ENCODE measurements at places on chromosomes 5 and 9.

DNA sequence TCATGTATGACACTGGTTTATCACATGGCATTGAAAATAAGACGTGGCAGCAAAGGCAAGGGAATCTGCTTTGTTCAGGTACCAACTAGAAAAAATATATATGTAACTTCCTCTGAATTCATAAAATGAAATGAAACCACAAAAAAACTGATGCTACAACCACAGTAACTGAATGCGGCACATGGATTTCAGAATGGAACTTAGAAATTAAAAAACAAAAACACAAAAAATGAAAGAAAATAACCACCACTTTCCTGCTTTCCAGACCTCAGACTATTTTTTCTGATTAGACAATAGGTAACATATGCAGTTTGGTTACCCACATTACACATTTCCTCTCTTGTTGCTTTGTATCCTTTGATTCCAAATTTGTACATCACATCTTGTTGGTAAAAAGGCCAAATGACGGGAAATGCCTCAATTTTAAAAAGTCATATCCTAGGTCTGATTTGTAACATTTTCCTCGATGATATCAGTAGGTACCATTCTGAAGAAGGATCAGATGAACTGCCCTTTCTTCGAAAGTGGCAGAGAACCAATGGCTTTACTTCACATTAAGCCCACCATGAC lies 18.1 kb upstream of the PDCL start:
- no peak for DNase-seq

- no peak for DNase-seq
These were observed 462.2 kb downstream of the RASEF start for GRCh38 chr9:82600536-82601292.

DNA sequence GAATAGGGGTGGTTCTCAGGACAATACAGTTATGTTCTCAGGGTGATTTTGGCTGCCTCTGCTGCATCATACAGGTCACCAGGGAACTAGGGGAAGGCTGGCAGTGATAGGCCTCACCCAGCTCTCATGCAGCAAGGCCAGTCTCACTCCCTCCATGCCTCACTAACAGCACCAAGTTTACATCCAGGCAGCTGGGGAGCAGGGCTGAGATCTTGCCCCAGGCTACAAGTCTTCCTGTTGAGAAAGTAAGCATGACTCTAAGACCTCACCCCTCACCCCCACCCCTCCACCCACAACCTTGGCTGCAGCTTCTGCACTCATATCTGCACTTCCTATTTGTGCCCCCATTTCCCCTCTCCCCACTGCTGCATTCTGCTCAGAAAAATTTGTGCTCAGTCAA lies 481.2 kb downstream of the ACTL7B start:
- no peak for DNase-seq

DNA sequence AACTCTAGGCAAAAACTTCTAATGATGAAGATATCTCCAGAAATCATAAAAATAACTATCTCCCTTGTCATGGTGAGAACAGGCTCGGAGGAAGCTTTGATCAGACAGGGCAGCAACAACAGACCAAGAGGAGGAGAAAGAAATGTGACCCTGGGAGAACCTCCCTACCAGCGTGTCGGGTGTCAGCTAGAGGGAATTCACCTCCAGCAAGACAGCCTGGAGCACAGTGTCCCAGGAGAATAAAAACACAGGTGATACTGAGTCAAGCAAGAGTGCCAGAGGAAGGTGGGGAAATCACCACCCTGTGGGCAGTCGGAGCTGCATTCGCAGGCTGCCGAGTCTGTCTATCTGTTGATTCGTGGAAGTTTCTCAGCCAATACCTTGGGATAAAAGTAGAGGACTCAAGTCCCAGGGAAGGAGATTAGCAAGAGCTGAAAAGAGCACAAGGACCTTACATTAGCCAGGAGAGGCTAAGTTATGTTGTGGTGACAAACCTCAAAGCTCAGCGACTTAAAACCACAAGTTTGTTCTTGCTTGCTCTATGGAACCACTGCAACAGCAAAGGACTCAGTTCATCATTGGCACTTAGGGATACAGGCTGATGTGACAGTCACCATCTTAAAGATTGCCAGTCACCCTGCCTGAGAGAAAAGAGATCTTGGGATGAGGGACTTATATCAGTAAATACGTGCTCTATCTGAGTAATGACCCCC lies 598.3 kb downstream of the CCDC171 start:
- no peak for DNase-seq

GRCh38 chr5:124404796-124405195 lies 341.6 kb downstream of the ZNF608 start:
- DNase-seq: no peak

- no peak for DNase-seq
These were observed 1243.0 kb upstream of the CDH9 start for GRCh38 chr5:28281351-28281750.

- no peak for DNase-seq
These were observed 374.0 kb downstream of the ZNF608 start for GRCh38 chr5:124372457-124372856.

DNA sequence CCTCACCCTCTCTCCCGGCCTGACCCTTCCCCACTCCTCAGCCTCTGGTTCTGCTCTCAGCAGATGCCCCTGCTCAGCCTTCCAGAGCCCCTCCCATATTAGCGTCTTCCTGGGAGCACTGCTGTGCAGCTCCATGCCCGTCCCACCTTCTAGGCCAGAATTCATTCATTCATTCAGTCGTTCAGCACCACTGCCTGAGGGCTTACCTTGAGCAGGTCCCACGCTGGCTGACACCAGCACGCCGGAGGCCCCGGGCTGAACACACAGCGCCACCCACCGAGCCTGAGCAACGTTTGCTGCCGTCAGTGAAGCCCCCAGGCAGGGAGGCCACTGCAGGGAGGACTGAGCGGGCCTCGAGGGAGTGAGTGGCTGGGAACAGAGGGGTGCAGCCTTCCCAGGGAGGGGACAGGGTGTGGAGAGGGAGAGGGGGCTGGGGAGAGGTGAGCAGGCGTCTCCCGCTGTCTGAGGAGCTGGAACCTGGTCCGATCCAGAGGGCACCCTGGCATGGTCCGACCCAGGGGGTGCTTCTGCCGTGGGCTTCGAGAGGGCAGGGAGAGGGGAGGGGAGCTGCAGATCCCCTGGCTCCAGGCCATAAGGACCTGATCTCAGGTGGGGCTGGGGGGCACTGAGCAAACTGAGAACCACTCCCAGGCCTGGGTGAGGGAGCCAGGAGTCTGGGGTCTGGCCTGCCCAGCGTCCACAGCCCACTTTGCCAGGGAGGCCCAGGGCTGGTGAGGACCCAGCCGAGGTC lies 98.8 kb upstream of the RAPGEF1 start:
- no peak for DNase-seq

GRCh38 chr9:137265496-137266161 lies 10.5 kb downstream of the NELFB start:
- DNase-seq: no peak

DNA sequence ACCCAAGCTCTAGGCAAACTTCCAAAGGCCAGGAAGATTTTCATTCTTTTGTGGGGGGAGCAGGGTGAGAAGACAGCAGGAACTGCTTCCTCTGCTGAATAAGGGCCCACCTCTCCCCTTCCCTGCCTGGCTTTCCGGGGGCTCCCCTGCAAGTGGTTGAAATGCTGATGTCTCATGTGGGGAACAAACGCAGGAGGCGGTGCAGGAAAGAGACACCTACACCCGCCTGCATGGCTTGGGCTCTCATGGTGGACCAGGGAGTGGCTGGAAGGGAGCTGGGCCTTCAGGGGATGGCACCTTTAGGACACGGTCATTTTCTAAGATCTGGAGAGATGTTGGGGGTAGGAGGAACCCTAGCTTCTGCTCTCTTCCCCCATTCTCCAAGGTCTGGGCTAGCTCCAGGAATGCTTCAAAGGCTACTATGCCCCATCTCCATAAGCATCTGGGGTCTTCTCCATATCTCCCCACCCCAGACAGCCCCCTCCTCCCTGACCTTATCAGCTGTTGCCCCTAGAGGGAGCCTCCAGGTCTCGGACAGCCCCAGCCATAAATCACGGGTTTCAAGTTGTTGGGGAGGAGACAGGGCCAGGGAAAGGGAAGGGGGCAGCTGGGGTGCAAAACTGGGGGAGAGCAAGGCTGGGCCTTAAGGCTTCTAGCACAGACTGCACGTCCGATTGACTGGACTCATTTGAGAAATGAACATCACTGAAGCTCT lies 76.6 kb downstream of the PSD2 start:
- DNase-seq: no peak

DNA sequence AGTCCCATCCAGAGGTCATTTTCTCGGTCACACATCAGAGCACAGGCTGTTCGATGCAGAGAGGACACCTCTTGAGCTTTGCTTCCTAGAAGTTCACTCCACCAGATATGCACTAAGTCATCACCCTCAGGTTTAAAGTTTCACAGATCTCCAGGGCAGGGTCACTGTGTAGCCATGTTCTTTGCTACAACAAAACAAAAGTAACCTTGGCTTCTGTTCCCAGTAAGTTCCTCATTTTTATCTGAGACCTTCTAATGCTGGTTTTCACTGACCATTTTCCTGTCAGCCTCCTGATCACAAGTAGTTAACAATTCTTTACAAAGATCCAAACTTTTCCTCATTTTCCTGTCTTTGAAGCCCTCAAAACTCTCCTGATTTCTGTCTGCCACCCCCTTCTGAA lies 97.5 kb upstream of the CTSV start:
- no peak for DNase-seq

DNA sequence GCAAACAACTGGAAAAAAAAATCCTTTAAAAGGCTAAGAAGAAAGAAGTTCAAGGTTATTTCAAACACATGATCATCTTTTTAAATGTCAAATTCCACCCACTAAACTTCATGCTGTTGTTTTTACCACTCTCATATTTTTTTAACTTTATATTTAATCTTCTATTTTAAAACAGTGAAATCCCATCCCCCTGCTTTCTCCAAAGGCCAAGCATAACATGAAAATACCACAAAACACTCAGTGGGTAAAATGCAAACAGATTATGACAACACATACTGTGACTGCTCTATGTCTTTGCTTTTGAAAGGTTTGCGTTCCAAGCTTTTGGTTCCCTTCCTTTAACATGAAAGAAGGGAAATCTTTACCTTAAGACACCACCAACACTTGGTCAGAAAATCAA lies 127.6 kb downstream of the SNCAIP start:
- DNase-seq: no peak

- DNase-seq: no peak
These were observed 122.7 kb downstream of the ARL15 start for GRCh38 chr5:54187694-54188093.

- peak; percentile 46 for DNase-seq
These were observed 61.6 kb upstream of the ANGPTL2 start for GRCh38 chr9:127183814-127184582.

DNA sequence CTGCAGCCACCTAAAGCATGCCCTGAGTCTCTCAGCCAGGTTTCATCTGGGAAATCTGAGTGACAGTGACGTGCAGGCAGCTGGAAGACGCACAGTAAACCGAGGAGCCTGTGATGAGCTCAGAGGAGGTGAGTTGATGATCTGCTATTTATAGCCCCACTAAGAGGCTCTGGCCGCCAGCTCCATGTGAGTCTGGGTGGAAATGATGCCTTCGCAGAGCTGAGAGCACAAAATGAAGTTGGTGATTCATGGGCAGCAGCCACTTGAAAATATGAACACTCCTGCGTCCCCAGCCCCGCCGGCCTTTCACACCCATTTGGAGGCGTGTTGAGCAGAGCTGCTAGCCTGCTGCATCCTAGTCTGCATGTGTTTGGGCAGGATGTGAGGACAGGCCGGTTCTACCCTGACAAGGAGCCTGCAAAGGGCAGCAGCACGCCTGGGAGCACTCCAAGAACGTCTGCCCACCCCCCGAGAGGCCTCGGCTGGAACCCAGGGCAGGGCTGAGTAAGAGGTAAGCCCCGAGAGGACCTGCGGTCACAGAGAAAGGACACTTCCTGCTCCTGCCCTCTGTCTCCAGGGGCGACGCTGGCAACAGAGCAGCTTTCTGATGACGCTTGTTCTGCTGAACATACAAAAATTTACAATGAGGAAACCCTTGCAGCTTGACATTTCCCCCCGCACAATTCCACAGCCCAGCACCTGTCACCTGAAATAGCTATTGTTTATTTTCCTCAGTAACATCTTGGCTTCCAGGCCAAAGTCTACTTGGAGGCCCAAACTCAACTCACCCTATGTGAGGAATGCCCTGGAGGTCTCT lies 25.1 kb upstream of the CDKN2AIPNL start:
- DNase-seq: peak; percentile 70

- DNase-seq: no peak
These were observed 338.9 kb downstream of the GADD45G start for GRCh38 chr9:89943728-89944127.

DNA sequence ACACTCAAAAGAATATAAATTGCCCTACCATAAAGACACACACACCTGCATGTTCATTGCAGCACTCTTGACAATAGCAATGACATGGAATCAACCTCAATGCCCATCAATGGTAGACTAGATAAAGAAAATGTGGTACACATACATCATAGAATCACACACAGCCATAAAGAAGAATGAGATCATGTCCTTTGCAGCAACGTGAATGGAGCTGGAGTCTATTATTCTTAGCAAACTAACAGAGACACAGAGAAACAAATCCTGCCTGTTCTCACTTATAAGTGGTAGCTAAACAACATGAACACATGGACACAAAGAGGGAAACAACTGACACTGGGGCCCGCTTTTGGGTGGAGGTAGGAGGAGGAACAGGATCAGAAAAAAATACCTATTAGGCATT lies 2062.2 kb upstream of the CDH6 start:
- no peak for DNase-seq

- no peak for DNase-seq
These were observed 28.6 kb downstream of the DAB2IP start for GRCh38 chr9:121679901-121680635.

DNA sequence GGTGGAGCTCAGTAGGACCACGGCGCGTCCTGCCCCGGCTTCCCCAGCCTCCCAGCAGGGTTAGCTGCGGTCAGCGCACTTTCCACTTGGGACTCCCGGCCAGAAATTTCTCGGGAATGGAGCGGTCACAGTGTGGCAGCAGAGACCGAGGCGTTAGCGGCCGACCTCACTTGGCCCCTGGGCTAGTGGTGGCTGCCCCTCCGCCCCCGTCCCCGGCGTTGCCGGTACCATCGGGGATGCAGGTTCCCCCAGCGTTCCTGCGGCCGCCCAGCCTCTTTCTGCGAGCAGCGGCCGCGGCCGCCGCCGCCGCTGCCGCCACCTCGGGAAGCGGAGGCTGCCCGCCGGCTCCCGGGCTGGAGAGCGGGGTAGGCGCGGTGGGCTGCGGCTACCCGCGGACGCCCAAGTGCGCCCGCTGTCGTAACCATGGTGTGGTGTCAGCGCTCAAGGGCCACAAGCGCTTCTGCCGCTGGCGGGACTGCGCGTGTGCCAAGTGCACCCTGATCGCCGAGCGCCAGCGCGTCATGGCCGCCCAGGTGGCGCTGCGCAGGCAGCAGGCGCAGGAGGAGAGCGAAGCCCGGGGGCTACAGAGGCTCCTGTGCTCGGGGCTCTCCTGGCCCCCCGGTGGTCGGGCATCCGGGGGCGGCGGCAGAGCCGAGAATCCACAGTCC lies 460 bp downstream of the DMRTA1 start:
- peak; percentile 22 for DNase-seq

- DNase-seq: no peak
These were observed 18.6 kb downstream of the SLC36A2 start for GRCh38 chr5:151328734-151329133.

- no peak for DNase-seq
These were observed 5.2 kb upstream of the ST6GALNAC6 start for GRCh38 chr9:127904561-127905003.

- no peak for DNase-seq
These were observed 17.2 kb downstream of the TCOF1 start for GRCh38 chr5:150374651-150375050.

- DNase-seq: no peak
These were observed 233.4 kb upstream of the RGMB start for GRCh38 chr5:98540056-98540455.

Data from GM06990 (cell line).